ENCODE measurements at places on chromosomes 1 and 21.

GRCh38 chr1:32989160-32990050 lies 24.8 kb upstream of the RNF19B start:
- DNase-seq, result peak; percentile 92

DNA sequence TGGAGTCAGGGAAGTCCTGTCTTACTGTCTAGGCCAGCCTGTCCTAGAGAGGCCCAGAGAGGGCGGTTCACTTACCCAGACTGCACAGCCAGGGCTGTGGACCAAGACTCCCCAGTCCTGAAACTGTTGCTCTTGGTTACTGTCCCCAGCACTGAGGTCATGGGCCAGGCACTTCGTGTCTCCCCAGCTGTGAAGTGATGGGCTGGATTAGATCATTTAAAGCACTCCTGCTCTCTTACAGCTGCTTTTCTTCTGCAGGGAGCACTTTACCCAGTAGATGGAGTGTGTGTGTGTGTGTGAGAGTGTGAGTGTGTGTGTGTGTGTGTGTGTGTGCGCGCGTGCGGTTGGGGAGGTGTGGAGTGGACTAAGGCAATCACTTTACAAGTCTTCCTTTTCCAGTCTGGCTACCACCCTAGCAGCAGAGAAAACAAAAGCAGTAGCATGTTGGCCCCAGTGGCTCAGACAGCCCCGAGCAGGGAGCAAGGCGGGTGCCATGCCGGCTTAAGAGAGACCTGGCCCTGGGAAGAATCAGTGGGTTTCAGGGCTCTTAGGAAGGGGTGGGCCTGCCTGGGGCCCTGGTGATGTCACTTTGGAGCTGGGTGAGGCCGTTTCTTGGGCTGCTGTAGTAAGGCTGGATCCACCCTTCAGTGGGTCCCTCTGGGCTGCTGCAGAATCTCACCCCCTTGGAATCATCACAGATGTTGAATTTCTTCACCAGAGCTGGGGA lies 2.4 kb downstream of the SPSB1 start:
- peak; percentile 65 for DNase-seq

- no peak for DNase-seq
Observed at GRCh38 chr1:241560146-241560848, 28.1 kb downstream of the KMO start.

DNA sequence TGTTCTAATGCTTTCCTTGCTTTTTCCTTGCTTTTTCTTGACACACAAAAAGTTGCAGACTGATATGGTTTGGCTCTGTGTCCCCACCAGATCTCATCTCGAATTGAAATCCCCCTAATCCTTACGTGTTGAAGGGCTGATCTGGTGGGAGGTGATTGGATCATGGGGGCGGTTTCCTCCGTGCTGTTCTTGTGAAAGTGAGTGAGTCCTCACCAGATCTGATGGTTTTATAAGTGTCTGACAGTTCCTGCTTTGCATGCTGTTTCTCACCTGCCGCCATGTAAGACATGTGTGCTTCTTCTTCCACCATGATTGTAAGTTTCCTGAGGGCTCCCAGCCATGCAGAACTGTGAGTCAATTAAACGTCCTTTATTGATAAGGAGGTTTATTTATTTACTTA lies 11.3 kb downstream of the SPATA17 start:
- DNase-seq, result no peak

DNA sequence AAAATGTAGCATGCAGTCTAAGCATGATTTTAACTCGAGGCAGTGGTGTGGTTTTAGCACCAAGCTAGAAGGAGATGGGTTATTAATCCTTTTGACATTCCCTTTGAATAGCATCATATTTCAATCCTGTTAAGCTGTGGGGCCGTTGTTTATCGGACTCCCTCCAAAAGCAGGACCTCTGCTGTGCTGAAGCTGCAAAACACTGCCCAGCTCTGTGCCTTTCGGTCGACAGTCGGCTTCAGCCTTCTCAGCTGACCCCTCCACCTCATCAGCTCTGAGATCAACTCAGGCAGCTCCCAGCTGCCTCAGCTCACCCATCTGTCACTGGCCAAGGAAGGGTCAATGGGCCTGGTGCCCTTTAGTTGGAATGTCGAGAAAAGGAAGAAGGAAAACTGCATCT lies 95.5 kb downstream of the KAZN start:
- no peak for DNase-seq

DNA sequence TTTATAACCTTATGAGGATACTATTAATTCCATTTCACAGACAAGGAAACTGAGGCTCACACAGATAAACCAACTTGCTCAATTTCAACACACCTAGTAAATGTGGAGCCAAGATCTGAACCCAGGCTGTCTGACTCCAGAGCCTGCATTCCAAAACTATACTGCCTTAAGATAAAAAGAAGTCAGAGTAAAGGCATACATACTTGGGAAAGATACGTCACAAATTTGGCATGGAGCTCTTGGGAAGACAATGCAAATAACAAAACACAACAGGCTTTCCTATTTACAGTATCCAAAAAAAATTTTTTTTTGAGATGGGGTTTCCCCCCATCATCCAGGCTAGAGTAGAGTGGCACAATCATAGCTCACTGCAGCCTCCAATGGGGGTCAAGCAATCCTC lies 5.9 kb downstream of the AKT3 start:
- no peak for DNase-seq
